Endothelial cell of umbilical vein (primary cell): ENCODE measurements at places on chromosomes 2 and 18. TPM values are rescaled to one million over a fixed set of nuclear protein-coding genes. Genes with fewer than 3 reads are reported as not detected.

DNA sequence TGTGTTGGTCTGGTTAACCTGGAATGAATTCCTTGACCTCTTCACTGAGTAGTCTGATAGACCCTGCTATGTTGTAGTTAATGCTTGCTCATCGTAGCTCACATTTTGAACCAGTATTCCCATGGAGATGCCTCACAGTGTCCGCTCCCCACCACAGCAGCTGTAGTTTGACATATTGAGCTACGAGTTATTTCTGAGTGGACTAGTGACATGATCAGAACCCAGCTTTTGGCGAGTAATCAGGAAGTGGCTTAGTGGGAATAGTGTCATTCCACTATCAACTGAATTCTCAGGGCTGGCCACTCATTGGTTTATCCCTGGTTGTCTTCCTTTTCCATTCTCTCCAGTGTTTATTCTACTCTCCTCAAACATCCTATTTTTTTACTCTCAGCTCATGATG is 102.7 kb downstream of the MYO1B start:
- H3K27me3 ChIP-seq: no peaks in the 10 kb centered on the region
- no peak overlapping the region for H3K27ac ChIP-seq
- H3K36me3 ChIP-seq: no peaks in the 10 kb centered on the region
- no peak overlapping the region for H3K4me3 ChIP-seq
- no peak for DNase-seq

DNA sequence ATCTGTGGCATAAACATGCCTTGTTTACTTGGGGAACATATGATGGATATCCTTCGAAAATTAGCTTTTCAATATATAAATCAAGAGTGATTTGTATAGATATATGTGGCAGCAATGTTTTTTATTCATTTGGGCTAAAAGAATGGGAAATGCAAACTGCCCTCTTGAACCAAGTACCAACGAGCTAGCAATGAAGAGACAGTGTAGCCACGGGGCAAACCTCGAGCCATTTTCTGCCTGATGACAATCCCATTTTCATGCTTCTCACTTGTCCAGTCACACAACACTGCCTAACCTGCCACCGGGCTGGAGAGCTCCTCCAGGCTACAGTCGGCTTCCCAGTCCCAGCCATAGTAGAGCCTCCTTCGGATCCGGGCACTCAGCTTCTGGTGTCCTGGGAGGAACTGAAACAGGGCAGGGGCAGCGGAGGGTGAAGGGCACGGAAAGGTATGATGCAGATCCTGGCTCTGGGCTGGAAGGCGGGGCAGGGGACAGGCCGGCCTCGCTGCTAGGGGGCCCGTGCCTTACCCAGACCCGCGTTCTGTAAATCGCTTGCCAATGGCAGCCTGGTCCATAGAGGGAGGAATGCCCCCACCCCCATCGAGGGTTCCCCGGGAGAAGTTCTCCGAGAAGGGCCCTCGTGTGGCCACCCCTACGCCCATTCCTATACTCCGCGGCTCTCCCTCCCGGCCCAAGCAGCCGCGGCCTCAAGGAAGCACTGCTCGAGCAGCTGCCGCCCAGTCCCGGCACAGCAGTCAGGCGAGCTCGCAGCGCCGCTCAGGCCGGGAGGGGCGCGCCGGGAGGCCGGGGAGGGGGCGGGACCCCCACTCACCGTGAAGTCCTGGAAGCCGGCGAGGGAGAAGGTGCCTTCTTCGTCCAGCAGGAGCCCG is 552 bp downstream of the CNPPD1 start:
- H3K27ac ChIP-seq: no peak overlapping the region
- peak overlapping the region; percentile 67 for H3K4me3 ChIP-seq
- peaks cover 18% of the 10 kb centered on the region for H3K4me1 ChIP-seq
- peaks cover 28% of the 10 kb centered on the region for H3K36me3 ChIP-seq
- H3K27me3 ChIP-seq: no peaks in the 10 kb centered on the region
- peak; percentile 62 for DNase-seq

DNA sequence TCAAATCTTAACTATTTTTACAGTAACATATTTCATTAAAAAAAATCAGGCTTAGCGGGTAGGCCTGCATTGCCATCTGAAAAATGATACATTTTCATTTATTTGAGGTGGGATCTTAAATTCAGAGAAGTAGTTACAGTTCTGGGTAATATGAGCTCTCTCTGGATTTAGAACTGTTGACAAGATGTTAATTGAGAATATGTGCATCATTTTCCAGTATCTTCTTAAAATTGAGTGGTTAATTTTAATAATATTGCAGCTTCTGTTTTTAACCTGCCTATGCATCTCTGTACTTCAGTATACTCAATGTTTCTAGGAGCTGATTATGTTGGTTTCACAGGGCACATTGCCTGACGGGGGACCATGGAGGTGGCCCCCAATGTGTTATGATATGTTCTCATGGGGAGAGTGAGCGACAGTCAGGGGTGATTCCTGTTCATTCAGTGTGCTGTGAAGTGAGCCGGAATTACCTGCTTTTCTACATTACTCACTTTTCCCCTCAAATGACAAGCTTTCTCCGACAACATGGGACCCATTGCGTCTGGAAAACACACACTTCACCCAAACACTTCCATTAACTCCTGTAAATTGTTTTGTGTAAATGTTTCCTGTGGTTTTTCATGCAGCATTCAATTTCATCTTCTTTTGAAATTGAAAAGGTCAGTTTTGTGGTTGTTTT is 406.2 kb downstream of the MTX2 start:
- H3K4me1 ChIP-seq: no peaks in the 10 kb centered on the region
- H3K36me3 ChIP-seq: no peaks in the 10 kb centered on the region
- peaks cover 5% of the 10 kb centered on the region for H3K27me3 ChIP-seq
- no peak for DNase-seq
- H3K4me3 ChIP-seq: no peak overlapping the region
- no peak overlapping the region for H3K27ac ChIP-seq

CRYGD gene
- total RNA-seq: not detected in 2 replicates

SNORC gene
- 2.6 and 4.0 TPM in 2 replicates for total RNA-seq

WDFY1 gene
- total RNA-seq: 66.0 and 68.7 TPM in 2 replicates

CYTIP gene
- not detected in 2 replicates for total RNA-seq
